ENCODE measurements at places on chromosomes 7 and 10.

- DNase-seq: no peak
Observed at GRCh38 chr10:42885491-42886270, 103.1 kb downstream of the BMS1 start.

DNA sequence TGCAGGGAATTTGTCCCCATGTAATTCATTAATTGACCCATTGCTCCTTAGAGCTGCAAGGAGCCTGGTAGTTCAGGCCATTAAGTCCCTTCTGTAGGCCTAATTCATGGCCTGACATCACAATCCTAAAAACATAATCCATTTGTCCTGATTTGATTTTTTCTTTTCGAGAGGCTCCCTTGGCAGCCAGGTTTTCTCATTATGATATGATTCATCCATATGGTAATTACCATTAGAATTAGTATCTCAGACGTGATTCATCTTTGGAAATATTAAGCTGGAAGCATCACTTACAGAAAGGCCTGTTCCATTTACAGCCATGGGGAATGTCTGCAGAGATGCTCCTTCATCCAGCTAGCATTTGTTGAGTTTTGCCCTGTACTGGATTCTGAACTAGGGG lies 128.5 kb downstream of the PLCE1 start:
- DNase-seq: no peak

DNA sequence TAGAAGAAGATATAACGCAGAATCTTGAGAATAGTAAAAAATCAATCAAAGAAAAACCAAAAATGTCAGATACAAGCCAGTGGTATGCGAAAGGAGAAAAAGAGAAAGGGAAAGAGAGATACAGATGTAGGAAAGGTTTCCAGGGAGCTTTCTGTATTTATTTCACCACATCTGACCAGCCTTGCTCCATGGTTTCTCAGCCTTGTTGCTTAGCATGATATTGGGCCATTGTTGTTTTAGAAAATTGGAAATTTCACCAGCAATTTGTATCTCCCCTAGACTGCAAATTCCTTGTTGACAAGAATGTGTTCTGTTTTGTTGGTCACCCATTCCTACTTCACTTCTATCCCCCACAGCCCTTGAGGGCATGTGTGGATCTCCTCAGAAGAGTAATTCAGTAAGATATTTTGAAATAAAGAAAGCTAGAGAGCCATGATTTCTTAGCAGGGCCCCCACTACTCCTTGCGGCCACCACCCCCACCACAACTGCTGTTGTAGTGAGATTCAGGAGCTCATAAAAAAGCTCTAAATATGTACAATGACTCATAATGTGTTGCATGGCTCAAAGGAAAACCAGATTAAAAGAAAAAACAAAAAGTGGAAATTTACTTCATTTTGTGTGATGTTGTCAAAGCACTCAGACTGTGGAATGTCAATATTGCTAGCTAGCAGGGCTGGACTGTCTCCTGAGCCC lies 138.7 kb downstream of the CHRM2 start:
- no peak for DNase-seq

- no peak for DNase-seq
Observed at GRCh38 chr10:28020080-28020860, 21.4 kb upstream of the ODAD2 start.

GRCh38 chr10:124043310-124044142 lies 49.9 kb downstream of the CHST15 start:
- DNase-seq: no peak

GRCh38 chr10:91460681-91461080 lies 50.5 kb downstream of the HECTD2 start:
- DNase-seq: no peak

GRCh38 chr10:69499726-69500689 lies 48.7 kb downstream of the TSPAN15 start:
- no peak for DNase-seq

- DNase-seq: no peak
Observed at GRCh38 chr10:103737735-103738367, 117.5 kb downstream of the SH3PXD2A start.

DNA sequence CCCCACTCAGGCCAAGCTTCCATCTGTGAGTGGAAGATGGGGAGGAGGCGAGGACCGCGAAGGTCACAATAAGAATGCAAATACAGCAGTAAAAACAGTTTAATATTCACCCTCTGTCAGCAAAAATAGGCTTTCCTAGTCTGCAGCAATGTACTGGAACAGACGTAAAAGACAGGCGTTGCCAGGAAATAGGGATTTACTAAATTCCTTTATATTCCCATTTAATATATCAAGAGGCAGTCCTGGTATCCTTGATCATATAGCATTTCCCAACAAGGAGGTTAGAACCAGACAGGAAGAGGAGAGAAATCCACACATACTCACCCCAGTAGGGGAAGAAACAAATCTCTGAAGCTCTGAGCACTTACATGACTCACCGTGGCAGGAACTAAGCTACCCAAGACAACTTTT lies 1054.9 kb upstream of the C7orf33 start:
- DNase-seq: no peak

GRCh38 chr10:89078724-89079672 lies 88.4 kb downstream of the FAS start:
- no peak for DNase-seq

DNA sequence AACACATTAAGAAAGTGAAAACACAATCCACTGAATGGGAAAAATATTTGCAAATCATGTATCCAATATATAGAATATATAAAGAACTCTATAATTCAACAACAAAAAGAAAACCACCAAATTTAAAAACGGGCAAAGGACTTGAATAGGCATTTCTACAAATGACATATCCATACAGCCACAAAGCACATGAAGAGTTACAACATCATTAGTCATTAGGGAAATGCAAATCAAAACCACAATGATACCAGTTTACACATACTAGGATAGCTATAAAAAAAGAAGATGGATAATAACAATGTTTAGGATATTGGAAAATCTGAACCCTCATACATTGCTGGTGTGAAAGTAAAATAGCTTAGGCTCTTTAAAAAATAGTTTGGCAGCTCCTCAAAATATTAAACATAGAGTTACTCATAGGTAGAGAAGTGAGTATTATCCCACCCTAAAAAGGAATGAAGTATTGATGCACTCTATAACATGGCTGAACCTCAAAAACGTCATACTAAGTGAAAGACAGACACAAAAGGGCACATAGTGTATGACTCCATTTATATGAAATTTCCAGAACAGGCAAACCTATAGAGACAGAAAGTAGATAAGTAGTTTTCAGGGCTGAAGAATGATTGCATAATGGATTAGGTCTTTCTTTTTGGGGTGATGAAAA lies 4.5 kb downstream of the ZPBP start:
- DNase-seq: no peak

DNA sequence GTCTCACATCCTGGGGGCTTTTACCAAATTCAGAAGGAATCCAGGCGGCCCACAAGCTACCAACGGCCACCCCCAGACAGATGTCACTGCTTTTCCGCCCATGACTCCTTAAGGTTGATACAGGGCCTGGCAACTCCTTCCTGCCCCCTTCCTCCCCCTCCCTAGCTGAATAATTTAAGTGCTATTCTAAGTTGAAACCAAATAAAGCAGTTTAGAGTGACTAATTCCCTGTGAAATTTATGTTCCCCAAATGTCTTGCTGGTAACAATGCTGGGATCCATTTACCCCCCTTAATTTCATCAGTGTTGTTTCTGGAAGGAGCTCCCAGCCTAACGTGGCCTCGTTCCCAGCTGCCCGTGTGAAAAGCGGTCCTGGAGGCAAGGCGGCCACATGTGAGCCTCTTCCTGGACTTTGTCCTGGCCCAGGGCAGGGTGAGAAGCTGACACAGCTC lies 109.6 kb downstream of the TMEM130 start:
- DNase-seq: no peak

DNA sequence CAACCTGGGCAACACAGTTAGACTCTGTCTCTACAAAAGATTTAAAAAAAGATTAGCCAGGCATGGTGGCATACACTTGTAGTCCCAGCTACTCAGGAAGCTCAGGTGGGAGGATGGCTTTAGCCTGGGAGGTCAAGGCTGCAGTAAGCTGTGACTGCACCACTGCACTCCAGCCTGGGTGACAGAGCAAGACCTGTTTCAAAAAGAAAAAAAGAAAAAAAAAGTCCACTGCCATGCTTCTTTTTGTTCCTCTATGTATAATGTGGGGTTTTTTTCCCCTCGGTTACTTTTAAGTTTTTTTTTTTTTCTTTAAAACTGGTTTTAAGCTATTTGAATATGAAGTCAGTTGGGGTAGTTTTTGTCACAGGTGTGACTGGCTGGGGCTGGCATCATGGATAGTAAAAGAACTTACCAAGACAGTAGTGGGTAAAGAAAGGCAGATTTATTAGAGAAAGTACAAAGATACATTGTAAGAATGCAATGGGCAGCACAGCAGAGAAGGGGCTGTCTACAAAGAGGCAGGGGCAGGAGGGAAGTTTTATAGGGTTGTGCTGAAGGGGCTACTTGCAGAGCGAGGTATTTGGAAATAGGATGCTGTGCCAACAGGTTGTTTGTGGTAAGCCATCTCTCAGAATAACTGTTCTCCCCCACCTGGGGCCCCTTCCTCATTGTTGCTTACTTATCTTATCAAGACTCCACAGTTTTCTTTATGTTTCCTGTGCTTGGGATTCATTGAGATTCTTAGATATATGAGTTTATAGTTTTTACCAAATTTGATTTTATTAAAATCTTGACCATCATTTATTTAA lies 177.3 kb downstream of the PHTF2 start:
- DNase-seq: peak; percentile 49

- DNase-seq: peak; percentile 48
Observed at GRCh38 chr7:155291045-155291530, 6.6 kb upstream of the INSIG1 start.

GRCh38 chr7:123581162-123581459 lies 20.5 kb upstream of the ASB15 start:
- DNase-seq: no peak

- no peak for DNase-seq
Observed at GRCh38 chr10:85642421-85643170, 724.0 kb downstream of the GRID1 start.

- no peak for DNase-seq
Observed at GRCh38 chr10:23980094-23980493, 228.8 kb upstream of the KIAA1217 start.

DNA sequence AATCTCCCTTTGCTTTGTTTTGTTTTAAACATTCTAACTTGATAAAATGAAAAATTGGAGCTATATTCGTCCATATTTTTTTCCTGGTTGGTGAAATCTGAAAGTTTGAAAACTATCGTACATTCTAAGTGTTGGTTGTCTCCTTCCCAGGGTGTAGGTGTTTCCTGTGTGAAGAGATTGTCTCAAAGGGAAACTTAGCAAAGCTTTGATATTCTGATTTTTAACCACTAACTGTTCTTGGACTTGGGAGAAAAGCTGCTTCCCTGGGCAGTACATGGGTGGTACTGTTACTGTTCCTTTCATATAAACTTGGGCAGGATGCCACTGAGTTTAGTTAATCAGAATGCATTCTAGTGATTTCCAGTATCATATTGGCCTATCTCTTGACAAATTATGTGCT lies 253.5 kb upstream of the LRGUK start:
- DNase-seq: no peak

DNA sequence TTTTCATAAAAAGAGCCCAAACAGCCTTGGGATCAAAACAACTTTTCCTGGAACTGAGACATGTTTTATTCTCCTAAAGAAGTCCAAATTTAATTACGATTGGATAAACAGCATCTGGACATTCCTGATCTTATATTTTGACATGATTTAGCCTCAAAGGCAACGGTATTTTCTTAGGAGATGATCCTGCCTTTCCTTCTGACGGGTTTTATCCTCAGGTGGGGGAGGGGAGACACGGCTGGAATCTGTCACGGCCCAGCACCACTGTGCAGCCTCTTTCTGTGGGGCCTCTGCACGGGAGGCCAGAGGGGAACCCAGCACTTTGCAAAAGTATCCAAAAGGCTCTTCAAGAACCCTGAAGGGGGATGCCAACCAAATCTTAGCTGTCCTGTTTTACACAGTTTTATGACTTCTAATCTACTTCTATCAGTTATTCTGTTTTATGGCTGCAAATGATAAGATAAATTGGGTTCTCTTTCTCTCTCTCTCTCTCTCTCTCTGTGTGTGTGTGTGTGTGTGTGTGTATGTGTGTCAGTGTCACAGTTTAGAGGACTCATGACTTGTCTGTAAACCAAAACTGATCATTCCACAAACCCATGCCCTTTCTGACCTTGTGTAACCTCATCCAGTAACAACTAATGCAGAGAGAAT lies 321.1 kb upstream of the NPVF start:
- DNase-seq: no peak

DNA sequence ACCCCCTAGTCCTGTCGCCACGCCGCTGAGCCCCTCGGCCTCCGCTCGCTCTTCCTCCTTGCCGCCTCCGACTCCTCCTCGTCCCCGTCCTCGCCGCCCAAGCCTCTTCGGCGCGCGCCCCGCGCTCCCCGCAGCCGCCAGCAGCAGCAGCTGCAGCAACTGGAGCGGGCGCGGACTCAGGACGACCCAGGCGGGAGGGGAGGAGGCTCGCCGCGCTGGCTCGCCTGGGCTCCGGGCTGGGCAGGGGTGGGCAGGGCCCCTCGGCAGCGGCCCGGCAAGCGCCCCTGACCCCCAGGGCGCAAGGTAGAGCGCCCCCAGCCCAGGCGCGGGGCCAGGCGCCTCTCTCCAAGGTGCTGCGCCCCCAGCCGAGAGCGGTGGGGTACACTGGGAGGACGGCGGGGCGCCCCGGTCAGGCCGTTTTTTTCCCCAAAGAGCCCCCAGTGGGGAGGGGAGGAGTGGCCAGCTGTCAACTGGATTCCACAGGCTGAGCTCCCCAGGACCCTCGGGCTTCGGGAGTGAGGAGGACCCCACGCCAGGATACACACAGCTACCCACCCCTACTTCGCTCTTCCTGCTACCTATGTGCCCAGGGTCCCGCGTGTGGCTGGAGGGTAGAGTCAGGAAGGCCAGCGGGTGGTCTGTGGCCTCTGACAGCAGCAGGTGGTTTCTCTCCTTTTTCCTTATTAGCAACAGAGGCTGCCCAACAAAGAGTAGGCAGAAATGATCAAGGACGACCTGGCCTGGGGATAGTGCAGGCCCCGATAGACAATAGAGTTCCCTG lies 903 bp upstream of the KCNMA1 start:
- peak; percentile 44 for DNase-seq

- DNase-seq: peak; percentile 75
Observed at GRCh38 chr10:37856881-37857286, 526 bp downstream of the ZNF248 start.

- peak; percentile 90 for DNase-seq
Observed at GRCh38 chr7:36291387-36292316, 98.0 kb upstream of the ANLN start.

GRCh38 chr7:92075455-92076158 lies 58.7 kb downstream of the CYP51A1 start:
- no peak for DNase-seq
